ENCODE measurements at places on chromosomes 3 and 15. TPM values are rescaled to one million over a fixed set of nuclear protein-coding genes. Genes with fewer than 3 reads are reported as not detected.

GRCh38 chr15:59545573-59545972 is 66.0 kb upstream of the GCNT3 start:
- no peak for DNase-seq

DNA sequence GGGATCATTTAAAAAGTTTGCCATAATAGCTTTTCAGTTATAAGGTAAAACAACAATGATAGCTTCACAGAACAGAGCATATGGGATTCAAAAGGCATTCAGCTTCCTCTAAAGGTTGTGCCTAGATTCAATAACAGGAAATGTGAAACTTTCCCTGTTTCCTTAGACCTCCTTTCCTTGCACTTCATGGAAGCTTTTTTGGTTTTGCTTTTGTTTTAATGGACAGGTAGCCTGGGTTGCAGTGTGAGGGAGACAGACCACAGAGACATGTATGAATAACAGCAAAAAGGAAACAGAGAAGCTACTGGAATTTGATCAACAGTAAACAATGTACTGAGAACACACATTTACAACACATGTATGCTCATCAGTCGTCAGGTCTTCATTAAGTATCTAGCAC is 2.3 kb upstream of the TNFAIP8L3 start:
- no peak for DNase-seq

The CYP11A1 gene
- total RNA-seq, result 8.8 TPM

The POC1A gene
- 0.74 TPM for total RNA-seq

The ATP8B4 gene
- total RNA-seq, result 9.8 TPM

The TICRR gene
- 5.2 TPM for total RNA-seq

- no peak for DNase-seq
These were observed 92.3 kb downstream of the RBMS3 start for GRCh38 chr3:29373131-29373680.

The SSUH2 gene
- not detected for total RNA-seq

Data from vagina (tissue), 2 donors.